ENCODE measurements at places on chromosomes 11 and 22. TPM values are rescaled to one million over a fixed set of nuclear protein-coding genes. Genes with fewer than 3 reads are reported as not detected.
A peak's percentile ranks its signal among the peaks of the same experiment; 100 is the strongest.

DNA sequence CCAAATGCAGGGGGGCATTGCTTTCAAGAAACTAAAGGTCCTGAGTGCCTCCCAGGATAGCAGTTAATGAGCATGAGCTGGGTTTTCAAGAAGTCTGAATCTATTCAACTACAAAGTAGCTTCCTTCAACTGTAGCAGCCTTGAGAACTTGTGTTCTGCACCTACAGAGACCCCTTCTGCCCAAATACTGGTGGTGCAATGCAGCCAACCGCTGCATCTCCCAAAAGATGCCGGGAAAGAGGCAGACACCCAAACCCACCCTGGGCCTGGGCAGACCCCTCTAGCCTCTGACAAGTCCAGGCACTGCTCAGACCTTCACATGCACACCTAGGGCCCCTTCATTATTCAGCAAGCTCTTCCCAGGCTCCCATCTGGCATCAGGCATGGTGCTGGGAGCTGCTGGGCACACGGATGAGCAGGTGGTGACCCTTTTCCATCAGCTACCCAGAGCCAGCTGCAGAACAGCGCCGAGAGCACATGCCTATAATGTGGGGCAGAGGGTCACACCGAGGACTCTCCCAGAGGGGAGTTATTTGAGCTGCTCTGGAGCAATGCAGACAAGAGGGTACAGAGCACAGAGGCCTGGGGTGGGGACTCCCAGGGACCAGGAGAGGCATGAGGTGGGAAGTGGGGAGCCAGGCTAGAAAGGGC, 44.9 kb upstream of the ETS1 start:
- peak; percentile 74 for DNase-seq

DNA sequence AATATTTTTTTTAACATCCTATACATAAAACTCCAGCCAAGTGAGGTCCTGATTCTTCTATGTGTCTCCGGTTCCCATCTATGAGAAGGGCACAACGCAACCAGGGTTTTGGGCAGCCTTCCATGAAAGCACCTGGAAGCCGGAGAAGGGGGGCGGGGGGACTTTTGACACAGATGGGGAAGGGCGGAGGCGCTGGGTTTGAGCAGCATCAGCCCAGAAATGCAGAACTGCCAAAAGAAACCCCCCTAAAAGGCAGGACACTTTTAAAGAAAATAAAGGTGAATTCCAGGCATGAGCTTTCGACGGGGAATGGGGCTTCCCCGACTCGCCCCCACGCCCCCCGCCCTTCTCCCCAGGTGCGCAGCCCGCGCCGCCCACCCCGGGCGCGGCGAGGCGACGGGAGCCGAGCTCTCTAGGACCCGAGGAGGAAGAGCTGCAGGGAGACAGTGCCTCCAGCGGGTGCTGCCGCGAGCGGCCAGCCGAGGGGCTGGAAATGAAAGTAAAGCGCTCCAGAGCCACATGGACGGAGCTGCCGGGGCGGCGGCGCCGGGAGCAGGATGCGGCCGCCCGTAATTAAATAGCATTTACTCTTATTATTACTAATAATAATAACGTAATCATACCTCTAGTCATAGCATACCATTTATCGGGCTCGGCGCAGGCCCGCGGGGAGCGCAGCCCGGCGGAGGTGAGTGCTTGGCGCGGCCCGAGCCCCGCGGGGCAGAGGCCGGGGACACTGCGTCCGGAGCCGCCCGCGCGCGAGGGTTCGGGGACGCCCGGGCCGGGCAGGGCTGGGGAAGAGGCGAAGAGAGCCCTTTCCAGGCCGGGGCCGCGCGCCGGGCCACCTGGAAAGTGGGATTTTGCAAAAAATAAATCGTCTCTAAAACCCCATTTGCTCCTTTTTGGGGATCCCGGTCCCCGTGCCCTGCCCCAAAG, at the start of gene ZC3H7B:
Gene ZC3H7B (plus strand): TSS at position 441 of the 936 bp plus-strand sequence. CDS start 19,136 bp downstream, outside the sequence.
- DNase-seq, result peak; percentile 92

- no peak for DNase-seq
These were observed 49.3 kb downstream of the KCNC1 start for GRCh38 chr11:17783878-17784277.

Gene SCGB1A1
- total RNA-seq, result not detected

Gene EXPH5
- 2.0 TPM for total RNA-seq

Gene MTA2
- 179 TPM for total RNA-seq

Gene MS4A4A
- total RNA-seq, result not detected

Gene OR2D2
- total RNA-seq, result 0.32 TPM

Gene NOX4
- not detected for total RNA-seq

GRCh38 chr11:121741761-121742361, 289.1 kb upstream of the SORL1-AS1 start:
- no peak for DNase-seq

DNA sequence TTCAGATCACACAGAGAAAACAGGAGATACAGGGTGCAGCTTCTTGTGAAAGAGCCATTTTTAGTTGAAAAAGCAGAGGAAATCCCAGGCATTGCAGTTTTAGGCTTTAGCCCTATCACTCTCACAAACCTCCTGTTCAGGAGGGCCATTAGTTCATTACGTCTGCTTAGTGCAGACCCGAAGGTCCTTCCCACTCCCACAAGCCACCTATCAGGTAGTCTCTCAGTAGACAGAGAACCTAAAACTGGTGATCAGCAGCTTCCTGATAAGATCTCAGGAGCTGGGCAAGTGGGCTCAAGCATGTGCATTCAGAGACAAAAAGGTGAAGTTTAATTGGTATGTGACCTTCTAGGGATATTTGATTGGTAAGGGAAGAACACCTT, 4.3 kb downstream of the GLYAT start:
- DNase-seq, result no peak

DNA sequence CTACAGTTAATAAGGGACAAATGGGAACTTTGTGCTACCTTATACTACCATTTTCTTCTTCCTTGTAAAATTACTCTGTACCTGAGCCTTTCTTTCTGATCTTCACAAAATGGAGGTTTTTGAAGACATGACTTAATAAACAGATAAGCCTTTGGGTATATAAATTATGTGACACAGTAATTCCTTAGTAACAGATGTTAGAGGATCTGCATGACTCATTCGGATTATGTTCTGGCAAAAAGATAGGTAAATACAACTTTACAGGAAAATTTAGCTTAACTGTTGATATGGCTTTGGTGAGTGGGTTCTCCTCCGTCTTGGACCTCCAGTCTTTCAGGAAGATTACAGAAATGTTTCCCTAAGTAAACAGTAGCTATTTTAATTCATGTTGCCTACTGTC, 61.8 kb downstream of the BID start:
- DNase-seq, result no peak

- no peak for DNase-seq
These were observed 88.1 kb downstream of the SBF2 start for GRCh38 chr11:10205928-10206327.
